Activated CD4-positive, CD25-positive, alpha-beta regulatory T cell treated with anti-CD3 and anti-CD28 coated beads, Interleukin-2, amount 50 U/mL, for 72 hours (primary cell): ENCODE measurements at places on chromosomes 7 and 10.
A peak's percentile ranks its signal among the peaks of the same experiment; 100 is the strongest.

GRCh38 chr10:123682477-123682876 is 16.3 kb downstream of the GPR26 start:
- DNase-seq: no peak

DNA sequence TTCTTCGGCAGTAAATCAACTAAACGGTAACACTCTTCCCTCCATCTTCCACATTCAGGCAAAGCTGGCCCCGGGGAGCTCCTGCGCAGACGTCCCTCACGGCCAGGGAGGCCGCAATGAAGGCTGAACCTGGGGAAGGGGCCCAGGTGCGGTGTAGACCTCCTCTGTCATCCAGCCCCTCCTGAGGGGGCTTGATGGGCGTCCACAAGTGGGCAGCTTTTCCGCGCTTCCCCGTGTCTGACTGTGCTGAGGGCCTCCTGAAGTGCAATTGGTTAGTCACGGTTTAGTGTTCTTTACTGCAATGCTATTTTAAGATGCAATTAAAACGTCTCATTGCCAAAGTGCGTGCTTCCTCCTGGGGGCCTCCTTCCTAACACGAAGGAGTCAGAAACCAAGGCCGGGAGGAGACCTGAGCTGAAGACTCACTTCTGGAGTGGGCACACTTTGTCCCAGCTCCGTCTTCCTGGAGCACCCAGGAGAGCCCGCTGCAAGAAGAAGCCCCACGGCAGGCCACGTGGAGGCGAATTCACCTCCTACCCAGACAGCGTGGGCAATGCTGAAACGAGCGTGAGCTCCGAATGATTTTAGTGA is 173.3 kb downstream of the ELFN1 start:
- DNase-seq: no peak

- DNase-seq: no peak
These were observed 14.0 kb upstream of the AKR1E2 start for GRCh38 chr10:4812046-4812445.

DNA sequence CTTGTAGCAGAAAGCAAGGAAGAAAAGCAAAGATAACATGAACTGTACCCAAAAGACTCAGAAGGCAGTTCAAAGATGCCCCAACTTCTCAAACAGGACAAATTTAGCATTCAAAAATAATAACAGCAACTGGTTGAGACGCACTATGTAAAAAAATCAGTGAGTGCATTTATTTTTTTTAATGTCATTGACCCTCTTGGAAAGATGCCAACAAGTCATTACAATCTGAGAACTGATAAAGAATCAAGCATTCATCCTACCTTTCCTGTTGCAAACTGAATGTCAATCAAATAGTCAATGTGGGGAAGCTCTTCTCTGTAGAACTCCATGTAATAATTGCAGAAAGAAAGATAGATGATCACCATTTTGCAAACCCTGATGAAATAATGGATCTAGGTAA is 1.7 kb upstream of the CCDC186 start:
- DNase-seq: no peak

GRCh38 chr7:151673216-151673615 is 153.5 kb upstream of the RHEB start:
- no peak for DNase-seq

DNA sequence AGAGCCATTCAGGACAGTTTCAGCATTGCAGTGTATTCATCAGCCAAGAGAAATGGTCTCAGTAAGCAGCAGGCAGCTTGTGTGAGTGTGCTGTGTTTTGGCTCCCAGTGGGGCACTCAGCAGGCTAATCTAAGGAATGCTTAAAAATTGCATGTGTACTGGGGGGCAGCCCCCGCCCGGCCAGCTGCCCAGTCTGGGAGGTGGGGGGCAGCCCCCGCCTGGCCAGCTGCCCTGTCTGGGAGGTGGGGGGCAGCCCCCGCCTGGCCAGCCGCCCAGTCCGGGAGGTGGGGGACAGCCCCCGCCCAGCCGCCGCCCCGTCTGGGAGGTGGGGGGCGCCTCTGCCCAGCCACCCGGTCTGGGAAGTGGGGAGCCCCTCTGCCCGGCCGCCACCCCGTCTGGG is 116.2 kb downstream of the GRID1 start:
- no peak for DNase-seq

DNA sequence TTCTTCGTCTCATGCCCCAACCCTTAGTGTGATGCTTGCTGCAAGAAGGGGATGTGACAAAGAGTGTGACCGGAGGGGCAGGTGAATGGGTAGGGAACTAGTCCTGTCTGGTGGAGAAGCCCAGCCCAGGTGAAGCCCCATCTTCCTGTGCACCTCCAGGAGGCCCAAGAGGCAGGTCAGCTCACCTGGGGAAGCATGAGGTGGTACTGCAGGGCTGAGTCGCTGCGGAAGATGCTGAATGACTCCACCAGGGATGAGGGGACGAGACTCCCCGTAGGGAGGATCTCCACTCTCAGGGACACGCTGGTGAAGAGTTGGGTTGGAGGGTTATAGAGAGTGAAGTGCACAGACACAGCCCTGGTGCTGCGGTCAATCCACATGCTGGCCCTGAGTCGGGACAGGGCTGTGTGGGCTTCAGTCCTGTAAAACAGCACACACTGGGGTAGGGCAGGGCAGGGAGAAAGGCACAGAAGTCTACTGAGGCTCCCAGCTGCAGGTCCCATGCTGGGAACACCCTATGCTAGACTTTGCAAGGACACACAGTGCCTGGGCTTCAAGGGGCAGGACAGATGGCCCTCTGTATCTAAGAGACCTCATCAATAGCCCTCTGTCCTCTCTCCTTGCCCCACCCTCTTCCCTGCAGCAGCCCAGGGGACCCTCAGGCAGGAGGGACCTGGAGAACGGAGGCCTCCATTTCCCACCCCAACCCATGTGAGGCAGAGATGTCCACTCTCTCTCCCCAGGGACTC is 136.5 kb downstream of the PKD1L1 start:
- DNase-seq: no peak

DNA sequence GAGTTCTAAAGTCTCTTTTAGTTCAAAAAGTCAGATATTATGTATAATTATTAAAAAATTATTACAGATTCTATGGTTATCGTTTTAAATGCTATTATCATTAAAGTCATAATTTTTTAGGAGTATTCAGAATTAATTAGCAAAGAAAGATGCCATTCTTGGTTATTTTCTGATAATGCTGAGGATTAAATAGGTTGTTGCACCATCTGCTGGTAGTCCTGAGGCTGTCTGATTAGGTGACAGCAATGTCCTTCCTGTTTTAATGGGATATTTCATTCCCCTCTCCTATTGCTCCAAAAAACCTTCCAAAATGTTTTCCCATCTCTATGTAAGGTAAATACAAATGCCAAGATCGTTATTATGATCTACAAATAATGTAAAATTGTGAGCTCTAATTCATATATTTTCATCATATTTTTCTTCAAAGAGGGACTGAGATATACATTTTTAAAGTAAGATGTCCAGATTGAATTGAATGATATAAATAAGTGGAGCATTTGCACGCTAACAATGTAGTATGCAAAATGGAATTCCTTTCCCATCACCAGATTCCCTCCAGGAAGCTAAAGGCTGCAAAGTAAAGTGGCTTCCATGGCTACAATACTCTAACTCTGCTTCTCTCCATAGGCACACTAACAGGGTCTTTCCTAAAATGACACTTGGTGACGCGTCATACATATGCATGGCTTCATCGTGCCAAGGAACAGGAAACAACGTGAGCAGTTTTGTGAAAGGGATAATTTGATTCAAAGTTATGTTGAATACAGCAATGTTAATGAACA is 58.8 kb upstream of the AKR1E2 start:
- no peak for DNase-seq

DNA sequence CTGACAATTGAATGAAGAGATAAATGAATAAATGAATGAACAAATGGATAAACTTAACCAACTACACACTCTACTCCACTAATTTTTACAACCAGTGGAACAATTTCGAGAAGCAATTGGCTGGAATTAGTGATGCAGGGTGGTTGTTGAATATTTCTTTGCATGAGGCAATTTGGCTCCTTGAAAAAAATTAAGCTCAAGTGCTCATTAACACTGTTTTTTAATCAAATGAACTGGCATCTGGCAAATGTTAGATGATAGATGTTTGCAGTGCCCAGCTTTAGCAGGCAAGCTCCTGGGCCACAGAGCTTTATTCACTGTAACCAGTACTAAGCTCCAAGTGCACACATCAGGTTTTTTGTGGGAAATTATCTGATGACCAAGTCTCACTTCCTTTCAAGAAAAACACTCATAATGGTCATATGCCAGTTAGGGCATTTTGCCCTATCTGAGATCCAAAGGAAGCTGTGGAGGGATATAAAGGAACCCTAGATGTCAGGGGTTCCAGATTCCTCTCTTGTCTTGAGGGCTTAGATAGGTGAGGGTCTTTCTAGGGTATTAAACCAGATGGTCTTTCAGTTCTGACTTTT is 16.4 kb upstream of the ADD3 start:
- DNase-seq: no peak

GRCh38 chr7:5528071-5528814 is 104.6 kb upstream of the TNRC18 start:
- DNase-seq: peak; percentile 51

DNA sequence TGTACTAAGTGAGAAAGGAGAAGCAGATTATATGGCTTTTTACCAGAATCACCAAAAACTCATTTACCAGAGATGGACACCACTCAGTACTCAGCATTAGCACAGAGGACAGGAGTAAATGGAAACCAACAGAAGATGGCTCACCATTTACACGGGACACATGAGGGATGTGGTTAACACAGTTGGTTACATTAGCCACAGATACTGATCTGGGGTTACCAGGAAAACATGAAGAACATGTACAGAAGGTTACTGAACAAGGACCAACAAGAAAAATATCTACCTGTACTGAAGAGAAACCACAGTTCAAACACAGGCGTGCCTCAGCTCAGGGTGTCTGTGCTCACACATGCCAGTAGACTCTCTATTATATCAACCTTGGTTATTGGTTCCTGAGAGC is 1285.8 kb upstream of the SORCS1 start:
- DNase-seq: no peak

DNA sequence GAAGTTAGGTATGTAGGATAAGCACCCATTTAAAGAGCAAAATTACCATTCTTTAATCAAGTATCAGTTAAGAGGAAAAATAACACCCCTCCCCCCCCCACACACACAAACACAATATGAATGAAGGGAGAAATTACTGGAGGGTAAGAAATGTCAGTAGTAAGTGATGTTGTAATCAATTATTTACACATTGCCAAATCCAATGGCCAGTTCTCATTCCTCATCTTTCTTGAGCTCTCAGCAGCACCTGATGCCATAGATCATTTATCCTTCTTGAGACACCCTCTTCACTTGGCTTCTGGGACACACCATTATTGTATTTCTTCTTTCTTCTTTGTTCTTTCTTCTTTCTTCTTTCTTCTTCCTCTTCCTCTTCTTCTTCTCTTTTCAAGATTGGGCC is 33.7 kb upstream of the FAM3C start:
- no peak for DNase-seq

- no peak for DNase-seq
These were observed 315.0 kb downstream of the IPMK start for GRCh38 chr10:57952741-57953140.

- DNase-seq: no peak
These were observed 11.6 kb upstream of the LYZL1 start for GRCh38 chr10:29277296-29277695.

DNA sequence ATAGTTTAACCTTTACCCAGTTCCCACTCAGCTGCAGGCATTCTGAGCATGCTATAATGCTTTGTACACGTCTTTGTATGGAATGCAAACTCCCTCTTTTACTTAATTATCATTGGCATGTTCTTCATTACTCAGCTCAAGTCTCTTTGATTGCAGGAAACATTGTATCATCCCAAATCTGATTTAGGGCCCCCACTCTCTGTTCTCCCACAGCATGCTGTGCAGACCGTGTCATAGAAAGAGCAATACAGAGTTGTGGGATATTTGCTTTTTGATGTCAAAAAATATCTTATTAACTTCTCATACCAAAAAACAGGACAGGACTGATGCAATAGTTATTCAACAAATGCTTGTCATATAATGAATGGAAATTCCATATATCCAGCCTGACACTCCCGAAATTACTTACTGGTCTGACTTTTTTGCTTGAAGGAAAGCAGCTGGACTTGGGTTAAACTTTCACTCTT is 1081.5 kb upstream of the C7orf33 start:
- no peak for DNase-seq

GRCh38 chr10:75640381-75640780 is 209.0 kb downstream of the LRMDA start:
- DNase-seq: no peak

DNA sequence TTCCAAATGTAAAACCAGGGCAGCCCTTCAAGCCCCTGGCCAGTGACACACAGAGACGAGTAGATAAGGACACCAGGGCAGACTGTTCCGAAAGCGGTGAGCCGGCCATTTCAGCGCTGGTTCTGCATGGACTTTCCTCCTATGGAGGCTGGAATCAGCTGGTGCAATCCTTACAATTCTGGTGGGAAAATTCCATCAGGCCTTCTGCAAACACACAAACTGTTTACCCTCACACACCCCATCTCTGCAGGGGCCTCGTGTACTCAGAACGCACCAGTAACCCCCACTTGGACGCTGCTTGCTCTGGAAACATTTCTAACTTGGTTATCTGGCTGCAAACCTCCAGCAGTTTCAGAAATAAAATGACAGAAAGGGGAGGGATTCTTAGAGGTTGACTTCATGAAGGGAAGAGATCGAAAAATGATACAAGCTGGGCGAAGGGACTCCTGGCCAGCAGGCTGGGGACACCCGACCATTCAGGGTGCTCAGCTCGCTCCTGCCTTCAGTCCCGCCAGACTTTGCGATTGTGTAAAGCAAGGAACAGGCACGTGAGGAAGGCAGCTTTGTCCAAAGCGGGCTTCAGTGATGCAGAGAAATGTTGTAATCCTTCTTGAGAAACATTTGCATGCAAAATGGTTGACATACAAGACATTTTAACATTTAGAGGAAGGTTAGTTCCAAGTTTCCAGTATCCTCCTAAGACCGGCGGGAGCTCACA is 19.7 kb upstream of the SHH start:
- DNase-seq: no peak

DNA sequence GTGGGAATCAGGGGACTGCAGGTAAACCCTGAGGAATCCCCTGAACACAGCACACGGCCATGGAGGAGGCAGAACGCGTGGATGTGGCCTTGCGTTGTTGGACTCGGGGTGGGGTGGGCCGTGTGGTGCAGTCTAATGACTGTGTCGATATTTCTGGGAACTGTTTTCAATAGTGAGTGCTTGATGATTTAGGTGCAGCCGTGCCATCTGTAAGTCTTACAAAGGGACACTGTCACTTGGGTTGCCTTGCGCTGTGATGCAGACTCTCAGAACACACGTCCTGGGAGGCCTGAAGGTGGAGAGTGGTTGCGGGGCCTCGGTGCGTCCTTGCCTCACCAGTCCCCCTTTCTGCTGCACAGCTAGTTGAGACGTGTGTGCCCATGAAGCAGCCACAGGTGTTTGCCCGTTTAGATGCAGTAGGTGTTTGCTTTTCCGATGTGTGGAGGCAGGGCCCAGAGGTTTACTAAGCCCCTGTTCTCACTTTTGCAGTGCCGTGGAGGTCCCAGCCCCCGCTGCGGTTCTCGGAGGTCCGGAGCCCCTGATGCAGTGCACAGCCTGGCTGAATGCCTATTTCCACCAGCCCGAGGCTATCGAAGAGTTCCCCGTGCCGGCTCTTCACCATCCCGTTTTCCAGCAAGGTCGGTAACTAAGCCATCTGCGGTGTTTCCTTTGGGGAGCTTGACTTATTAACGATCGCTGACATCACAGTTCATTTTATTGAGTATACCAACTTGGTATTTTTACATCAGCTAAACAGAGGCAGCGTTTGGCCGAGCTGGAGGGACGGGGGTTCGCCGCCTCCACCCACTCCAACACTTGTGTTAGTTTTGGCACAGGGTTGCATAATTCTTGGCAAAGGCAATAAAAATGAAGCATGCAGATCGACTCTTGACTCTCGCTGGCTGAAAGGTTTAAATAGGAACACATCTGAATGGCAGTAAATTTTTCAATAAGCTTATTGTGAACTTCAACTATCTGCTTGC is 240.7 kb downstream of the MGMT start:
- DNase-seq: no peak
